Natural killer cell (primary cell): ENCODE measurements at places on chromosomes 1 and 21. TPM values are rescaled to one million over a fixed set of nuclear protein-coding genes. Genes with fewer than 3 reads are reported as not detected.

DNA sequence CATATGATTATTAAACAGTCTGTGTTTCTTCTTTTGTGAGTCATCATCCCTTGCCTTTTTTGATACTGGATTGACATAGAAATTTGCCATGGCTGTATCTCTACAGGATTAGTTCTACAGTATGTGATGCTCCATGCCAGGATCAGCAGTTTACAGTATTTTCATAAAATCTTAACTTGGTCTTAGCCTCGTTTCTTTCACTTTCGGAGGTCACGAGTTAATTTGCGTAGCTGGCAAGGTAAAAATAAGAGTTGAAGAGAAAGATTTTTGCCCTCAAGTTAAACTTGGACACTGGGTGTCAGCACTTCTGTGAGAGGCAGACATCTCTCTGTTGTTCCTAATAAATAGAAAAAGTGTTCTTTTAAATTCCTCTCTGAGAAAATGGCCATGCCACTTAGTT lies 79.1 kb downstream of the CACNA1E start:
- no peak overlapping the region for H3K27ac ChIP-seq
- no peak overlapping the region for H3K4me3 ChIP-seq
- DNase-seq = no peak
- H3K27me3 ChIP-seq = no peaks in the 10 kb centered on the region
- no peaks in the 10 kb centered on the region for H3K36me3 ChIP-seq
- H3K4me1 ChIP-seq = no peaks in the 10 kb centered on the region

DNA sequence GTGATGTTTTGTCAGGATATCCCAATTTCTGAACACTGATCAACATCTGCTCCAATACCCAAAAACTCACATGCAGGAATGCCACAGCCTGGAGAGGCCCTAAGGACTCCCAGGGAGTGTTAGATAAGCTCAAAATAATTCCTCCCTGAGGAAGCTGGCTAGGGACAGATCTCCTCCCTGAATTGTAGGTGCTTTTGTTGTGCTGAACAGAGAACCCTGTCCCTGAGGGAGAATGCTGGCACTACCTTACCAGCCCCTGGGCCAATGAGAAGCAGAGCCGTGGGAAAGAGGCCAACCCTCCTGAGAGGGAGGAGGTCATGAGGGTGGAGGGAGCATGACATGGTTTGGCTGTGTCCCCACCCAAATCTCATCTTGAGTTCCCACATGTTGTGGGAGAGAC lies 73.6 kb upstream of the PTGFRN start:
- no peak overlapping the region for H3K4me3 ChIP-seq
- no peaks in the 10 kb centered on the region for H3K27me3 ChIP-seq
- H3K27ac ChIP-seq = no peak overlapping the region
- no peaks in the 10 kb centered on the region for H3K36me3 ChIP-seq
- H3K4me1 ChIP-seq = no peaks in the 10 kb centered on the region
- no peak for DNase-seq

DNA sequence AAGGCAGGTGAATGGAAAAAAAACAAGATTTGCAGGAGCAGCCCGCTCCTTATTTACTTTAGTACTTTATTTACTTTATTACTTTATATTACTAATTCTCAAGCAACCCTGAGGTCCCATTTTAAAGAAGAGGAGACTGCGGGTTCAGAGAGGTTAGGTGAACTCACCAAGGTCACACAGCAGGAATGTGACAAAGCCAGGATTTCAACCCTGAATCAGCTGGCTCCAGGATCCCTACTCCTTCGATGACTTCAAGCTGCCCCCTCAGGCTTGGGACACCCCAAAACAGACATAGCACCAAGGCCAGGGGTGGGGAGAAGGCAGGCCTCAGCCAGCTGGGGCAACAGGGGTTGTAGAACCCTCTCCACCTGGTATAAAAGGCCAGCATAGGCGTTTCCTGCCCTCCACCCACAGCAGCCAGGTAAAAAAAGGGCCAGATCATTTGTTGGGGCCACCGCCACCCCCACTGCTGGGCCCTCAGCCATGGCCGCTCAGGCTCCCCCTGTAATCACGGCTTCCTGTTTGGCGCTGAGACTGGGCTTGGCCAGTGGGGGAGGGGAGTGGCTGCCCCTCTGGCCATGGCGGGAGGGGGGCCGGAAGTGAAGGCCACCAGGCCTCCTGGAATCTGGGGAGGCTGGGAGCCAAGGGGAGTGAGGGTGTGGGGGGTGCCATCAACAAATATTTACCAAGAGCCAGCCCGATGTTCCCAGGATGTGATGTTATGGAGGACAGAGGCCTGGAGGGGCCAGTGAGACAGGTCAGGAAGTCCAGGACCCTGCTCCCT lies 6.6 kb downstream of the SDC3 start:
- H3K27me3 ChIP-seq = peaks cover 5% of the 10 kb centered on the region
- H3K27ac ChIP-seq = no peak overlapping the region
- no peaks in the 10 kb centered on the region for H3K36me3 ChIP-seq
- no peak for DNase-seq
- H3K4me3 ChIP-seq = no peak overlapping the region
- no peaks in the 10 kb centered on the region for H3K4me1 ChIP-seq

GRCh38 chr1:215476541-215476940 lies 90.6 kb upstream of the KCTD3 start:
- DNase-seq = no peak
- H3K27me3 ChIP-seq = no peaks in the 10 kb centered on the region
- H3K4me1 ChIP-seq = no peaks in the 10 kb centered on the region
- no peak overlapping the region for H3K4me3 ChIP-seq
- no peak overlapping the region for H3K27ac ChIP-seq
- H3K36me3 ChIP-seq = no peaks in the 10 kb centered on the region

LHX8 gene
- not detected for total RNA-seq

SPRR1A gene
- total RNA-seq = not detected

THEM5 gene
- total RNA-seq = 0.52 TPM

TACSTD2 gene
- total RNA-seq = not detected

MIXL1 gene
- total RNA-seq = not detected

CGN gene
- total RNA-seq = 0.07 TPM

CNKSR1 gene
- 1.9 TPM for total RNA-seq

AVPR1B gene
- not detected for total RNA-seq
